ENCODE measurements at places on chromosomes 4 and X. TPM values are rescaled to one million over a fixed set of nuclear protein-coding genes. Genes with fewer than 3 reads are reported as not detected.

DNAAF6 gene
- total RNA-seq: not detected

XAGE2 gene
- not detected for total RNA-seq

HTR2C gene
- not detected for total RNA-seq

ZCCHC12 gene
- not detected for total RNA-seq

HHIP gene
- total RNA-seq: not detected

STATH gene
- total RNA-seq: not detected

ALAS2 gene
- not detected for total RNA-seq

LAP3 gene
- 93.0 TPM for total RNA-seq

PDLIM3 gene
- total RNA-seq: not detected

CDKL2 gene
- total RNA-seq: 0.27 TPM

GRCh38 chr4:4704267-4704666 is 155.2 kb upstream of the MSX1 start:
- H3K27me3 ChIP-seq: no peaks in the 10 kb centered on the region
- no peak overlapping the region for H3K4me3 ChIP-seq
- DNase-seq: no peak
- H3K4me1 ChIP-seq: no peaks in the 10 kb centered on the region

DNA sequence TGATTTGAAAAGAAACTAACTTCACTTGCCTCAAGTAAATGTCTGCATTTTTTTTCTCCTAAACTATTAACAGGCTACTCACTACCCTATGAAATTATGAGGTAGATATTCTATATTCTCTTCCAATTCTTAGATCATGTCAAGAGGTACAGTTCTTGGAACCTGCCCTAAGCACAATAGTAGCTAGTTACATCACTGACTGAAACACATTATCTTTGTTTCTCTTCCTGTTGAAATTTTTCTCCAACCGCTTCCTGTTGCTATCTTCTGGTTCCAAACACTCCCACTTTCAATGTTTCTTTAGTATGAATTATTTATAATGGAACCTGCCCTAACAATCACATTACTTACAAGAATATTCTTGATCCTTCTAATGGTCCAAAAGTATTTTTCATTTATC is 5.0 kb upstream of the BANK1 start:
- no peak overlapping the region for H3K27ac ChIP-seq
- no peaks in the 10 kb centered on the region for H3K4me1 ChIP-seq
- no peaks in the 10 kb centered on the region for H3K36me3 ChIP-seq
- no peak overlapping the region for H3K4me3 ChIP-seq

GRCh38 chr4:2241410-2242353 is at the start of the genes HAUS3 and POLN:
Gene HAUS3 (minus strand): TSS chr4:2242121. CDS start chr4:2240946, 1,175 bp downstream.
Gene POLN (minus strand): TSS chr4:2242121. CDS start chr4:2229231, 12,890 bp downstream.
- peak; percentile 99 for DNase-seq
- H3K27me3 ChIP-seq: no peaks in the 10 kb centered on the region
- H3K4me3 ChIP-seq: peak within 1 kb of the TSS; percentile 81
- H3K4me1 ChIP-seq: peaks cover 39% of the 10 kb centered on the region

- H3K4me3 ChIP-seq: no peak overlapping the region
- no peaks in the 10 kb centered on the region for H3K4me1 ChIP-seq
- no peaks in the 10 kb centered on the region for H3K27me3 ChIP-seq
- H3K27ac ChIP-seq: no peak overlapping the region
Observed at GRCh38 chr4:145887241-145887991, 51.2 kb downstream of the ZNF827 start.

DNA sequence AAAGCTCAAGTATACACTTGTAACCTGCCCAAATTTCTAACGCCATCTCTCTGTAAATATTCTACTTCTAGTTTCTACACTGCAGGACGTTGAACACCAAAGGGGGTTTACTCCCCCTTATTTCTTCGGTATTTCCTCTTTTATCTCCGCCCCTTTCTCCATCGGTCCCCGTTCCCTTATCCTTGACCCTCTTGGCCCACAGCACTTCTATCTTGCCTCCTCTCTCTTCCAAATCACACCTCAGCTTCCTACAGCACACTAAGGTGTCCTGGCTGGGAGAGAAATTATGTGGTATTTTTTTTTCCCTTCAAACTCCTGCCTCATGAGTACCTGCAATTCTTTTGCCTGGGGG is 715 bp downstream of the ZMAT1 start:
- H3K27me3 ChIP-seq: no peaks in the 10 kb centered on the region
- H3K27ac ChIP-seq: peak overlapping the region; percentile 57
- DNase-seq: no peak
- H3K4me1 ChIP-seq: no peaks in the 10 kb centered on the region
- H3K36me3 ChIP-seq: no peaks in the 10 kb centered on the region

GRCh38 chr4:122309988-122310626 is 68.7 kb upstream of the ADAD1 start:
- no peaks in the 10 kb centered on the region for H3K27me3 ChIP-seq
- no peaks in the 10 kb centered on the region for H3K4me1 ChIP-seq
- DNase-seq: no peak
- H3K4me3 ChIP-seq: no peak overlapping the region

DNA sequence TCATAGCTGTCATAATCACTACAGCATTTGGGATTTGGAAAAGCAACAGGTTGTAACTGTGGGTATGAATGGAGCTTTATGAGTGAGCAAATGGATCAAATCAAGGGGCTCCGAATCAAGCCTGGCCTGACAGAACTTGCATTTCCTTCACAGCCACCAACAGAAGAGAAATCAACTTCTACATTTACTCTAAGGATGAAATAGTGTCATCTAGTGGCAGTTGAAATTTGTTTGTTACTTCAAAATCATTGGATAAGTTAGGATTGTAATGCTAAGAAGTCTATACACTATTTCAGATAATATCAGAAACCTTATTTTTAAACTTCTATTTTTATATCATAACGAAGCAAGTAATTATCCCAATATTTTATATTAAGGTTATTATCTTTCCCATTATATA is 10.7 kb upstream of the WDR17 start:
- no peaks in the 10 kb centered on the region for H3K27me3 ChIP-seq
- H3K36me3 ChIP-seq: no peaks in the 10 kb centered on the region
- no peaks in the 10 kb centered on the region for H3K4me1 ChIP-seq
- no peak for DNase-seq
- no peak overlapping the region for H3K27ac ChIP-seq

DNA sequence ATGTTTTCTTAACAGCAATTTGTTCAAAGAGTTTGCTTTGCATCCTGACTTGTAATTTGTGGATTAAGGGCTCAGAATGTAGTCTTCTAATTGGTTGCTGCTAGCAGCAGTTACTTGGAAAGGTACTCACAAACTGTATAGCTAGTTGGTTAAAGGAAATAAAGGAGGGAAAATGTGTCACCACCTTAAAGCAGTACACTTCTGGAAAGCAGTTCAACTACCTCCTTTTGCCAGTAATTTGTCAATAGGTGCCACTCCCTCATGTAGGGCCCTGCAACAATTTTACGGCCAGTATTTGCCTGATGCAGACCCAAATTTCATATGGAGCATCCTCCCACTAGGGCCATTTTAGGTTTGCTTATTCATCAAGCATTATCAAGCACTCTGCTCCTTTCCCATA is 20.8 kb downstream of the AMOT start:
- H3K36me3 ChIP-seq: no peaks in the 10 kb centered on the region
- H3K27me3 ChIP-seq: no peaks in the 10 kb centered on the region
- H3K4me3 ChIP-seq: no peak overlapping the region
- no peaks in the 10 kb centered on the region for H3K4me1 ChIP-seq
- H3K27ac ChIP-seq: no peak overlapping the region
- no peak for DNase-seq

- H3K27me3 ChIP-seq: no peaks in the 10 kb centered on the region
- no peak for DNase-seq
- H3K4me1 ChIP-seq: no peaks in the 10 kb centered on the region
- H3K4me3 ChIP-seq: no peak overlapping the region
Observed at GRCh38 chr4:149845743-149846142, 30.1 kb upstream of the IQCM start.

GRCh38 chrX:129525162-129525561 is 1.9 kb upstream of the SMARCA1 start:
- H3K27me3 ChIP-seq: no peaks in the 10 kb centered on the region
- H3K4me3 ChIP-seq: no peak overlapping the region
- H3K36me3 ChIP-seq: no peaks in the 10 kb centered on the region
- H3K27ac ChIP-seq: no peak overlapping the region

GRCh38 chrX:78048052-78048451 is 56.0 kb upstream of the PGK1 start:
- DNase-seq: no peak
- H3K4me1 ChIP-seq: no peaks in the 10 kb centered on the region
- H3K36me3 ChIP-seq: no peaks in the 10 kb centered on the region

- H3K4me1 ChIP-seq: no peaks in the 10 kb centered on the region
- H3K27me3 ChIP-seq: no peaks in the 10 kb centered on the region
- H3K36me3 ChIP-seq: no peaks in the 10 kb centered on the region
- no peak for DNase-seq
Observed at GRCh38 chrX:7154041-7154597, 6.2 kb upstream of the PUDP start.

- H3K4me1 ChIP-seq: no peaks in the 10 kb centered on the region
- no peak overlapping the region for H3K27ac ChIP-seq
- H3K27me3 ChIP-seq: no peaks in the 10 kb centered on the region
- no peak for DNase-seq
Observed at GRCh38 chrX:74890676-74891430, 34.4 kb downstream of the NEXMIF start.

- H3K4me1 ChIP-seq: no peaks in the 10 kb centered on the region
- no peak overlapping the region for H3K4me3 ChIP-seq
- no peaks in the 10 kb centered on the region for H3K36me3 ChIP-seq
- DNase-seq: no peak
- H3K27ac ChIP-seq: no peak overlapping the region
Observed at GRCh38 chr4:5878359-5878758, 14.5 kb downstream of the CRMP1 start.

- DNase-seq: no peak
- peaks cover 41% of the 10 kb centered on the region for H3K4me1 ChIP-seq
- H3K27ac ChIP-seq: no peak overlapping the region
- peaks cover 39% of the 10 kb centered on the region for H3K36me3 ChIP-seq
- H3K4me3 ChIP-seq: peak overlapping the region; percentile 17
Observed at GRCh38 chrX:41339148-41339547, 5.2 kb downstream of the DDX3X start.

- H3K27ac ChIP-seq: no peak overlapping the region
- H3K36me3 ChIP-seq: no peaks in the 10 kb centered on the region
- H3K4me1 ChIP-seq: no peaks in the 10 kb centered on the region
- DNase-seq: no peak
- H3K27me3 ChIP-seq: no peaks in the 10 kb centered on the region
Observed at GRCh38 chr4:138032222-138032621, 209.9 kb downstream of the SLC7A11 start.

DNA sequence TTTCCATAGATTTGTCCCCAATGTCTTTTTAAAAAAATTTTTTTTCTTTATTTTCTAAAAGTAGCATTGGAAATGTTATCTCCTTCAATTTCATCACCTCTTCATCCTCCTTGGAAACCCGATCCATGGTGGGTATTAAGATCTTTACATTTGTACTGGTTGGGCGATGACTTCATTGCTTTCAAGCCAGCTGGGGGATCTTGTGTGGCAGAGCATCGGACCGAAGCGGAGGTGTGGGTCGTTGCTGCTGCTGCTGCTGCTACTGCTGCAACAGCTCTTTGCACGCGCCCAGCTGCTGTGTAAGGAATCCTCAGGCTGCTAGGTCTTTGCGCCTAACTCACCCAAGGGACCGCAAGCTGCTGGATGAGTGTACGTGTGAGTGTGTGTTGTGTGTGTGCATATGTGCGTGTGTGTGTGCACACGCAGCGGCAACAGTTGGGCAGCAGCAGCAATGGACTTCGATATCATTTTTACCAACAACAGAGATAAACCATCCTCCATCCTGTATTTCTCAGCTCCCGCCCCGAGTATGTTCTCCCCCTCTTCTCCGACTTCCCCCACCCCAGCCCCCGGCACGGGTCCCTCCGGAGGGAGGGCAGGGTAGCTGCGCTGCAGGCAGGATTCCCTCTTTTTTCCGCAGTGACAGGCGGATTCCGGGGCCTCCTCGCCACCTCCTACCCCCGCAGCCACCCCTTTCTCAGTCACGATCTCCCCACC is 768 bp upstream of the CDKL5 start:
- no peaks in the 10 kb centered on the region for H3K27me3 ChIP-seq
- peak; percentile 1 for DNase-seq
- peaks cover 6% of the 10 kb centered on the region for H3K4me1 ChIP-seq
- peak overlapping the region; percentile 61 for H3K4me3 ChIP-seq

- H3K4me1 ChIP-seq: peaks cover 2% of the 10 kb centered on the region
- no peak overlapping the region for H3K4me3 ChIP-seq
- H3K27me3 ChIP-seq: no peaks in the 10 kb centered on the region
- H3K27ac ChIP-seq: no peak overlapping the region
- no peaks in the 10 kb centered on the region for H3K36me3 ChIP-seq
Observed at GRCh38 chrX:41857670-41858069, 65.7 kb downstream of the CASK start.

DNA sequence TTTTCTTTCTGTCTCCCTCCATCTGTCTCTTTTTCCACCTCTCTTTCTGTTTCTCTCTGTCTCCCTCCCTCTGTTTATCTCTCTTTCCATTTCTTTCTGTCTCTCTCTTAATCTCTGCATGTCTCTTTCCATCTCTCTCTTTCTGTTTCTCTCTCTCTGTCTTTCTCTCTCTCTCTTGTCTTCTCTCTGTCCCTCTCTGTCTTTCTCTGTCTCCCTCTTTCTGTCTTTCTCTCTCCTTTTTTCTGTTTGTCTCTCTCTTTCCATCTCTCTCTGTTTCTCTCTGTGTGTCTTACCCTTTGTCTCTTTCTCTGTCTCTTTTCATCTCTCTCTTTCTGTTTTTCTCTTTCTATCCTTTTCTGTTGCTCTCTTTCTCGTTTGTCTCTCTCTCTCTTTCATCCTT is 34.7 kb downstream of the ARSF start:
- no peak overlapping the region for H3K27ac ChIP-seq
- no peak for DNase-seq
- no peaks in the 10 kb centered on the region for H3K36me3 ChIP-seq
- H3K4me3 ChIP-seq: no peak overlapping the region
- H3K27me3 ChIP-seq: no peaks in the 10 kb centered on the region

DNA sequence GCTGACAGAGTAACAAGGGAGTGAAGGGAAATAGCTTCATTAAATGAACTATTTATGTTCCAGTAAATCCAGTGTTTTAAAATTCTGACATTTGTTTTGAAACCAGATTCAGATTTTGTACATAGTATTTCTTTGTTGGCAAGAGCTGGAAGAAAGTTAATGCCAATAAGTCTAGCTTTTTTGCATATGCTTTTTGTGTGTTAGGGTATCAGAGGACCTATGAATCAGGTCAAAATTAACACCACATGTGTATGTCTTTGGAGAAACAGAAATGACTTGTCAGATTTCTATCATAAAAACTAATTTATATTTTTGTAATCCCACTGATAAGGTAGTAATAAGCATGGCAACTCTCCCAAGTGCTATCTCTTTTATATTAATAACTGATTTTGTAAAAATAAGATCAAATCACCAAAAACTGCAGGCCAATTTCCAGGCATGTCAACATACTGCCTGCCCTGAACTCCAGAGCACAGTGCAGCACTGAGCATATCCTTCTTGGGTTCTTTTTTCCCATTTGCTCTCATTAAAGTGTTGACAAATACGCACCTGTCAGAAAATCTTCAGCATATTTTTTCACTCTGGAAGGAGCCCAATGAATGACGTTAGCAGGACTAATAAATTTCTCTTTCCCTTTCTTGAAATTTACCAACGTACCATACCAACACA is 65.5 kb downstream of the SH3RF1 start:
- H3K4me1 ChIP-seq: no peaks in the 10 kb centered on the region
- no peak for DNase-seq
- no peaks in the 10 kb centered on the region for H3K27me3 ChIP-seq
- no peak overlapping the region for H3K4me3 ChIP-seq
- no peak overlapping the region for H3K27ac ChIP-seq

GRCh38 chr4:113979905-113980615 is 613 bp upstream of the ARSJ start:
- no peak overlapping the region for H3K27ac ChIP-seq
- peaks cover 11% of the 10 kb centered on the region for H3K27me3 ChIP-seq
- no peak for DNase-seq
- peak overlapping the region; percentile 46 for H3K4me3 ChIP-seq
- H3K4me1 ChIP-seq: no peaks in the 10 kb centered on the region
